ENCODE measurements at places on chromosomes 12 and 14.

GRCh38 chr12:6038160-6038559 lies 86.3 kb downstream of the VWF start:
- no peak overlapping the region for H3K4me3 ChIP-seq
- no peak overlapping the region for H3K27ac ChIP-seq
- H3K4me1 ChIP-seq = no peaks in the 10 kb centered on the region
- DNase-seq = peak; percentile 64
- no peaks in the 10 kb centered on the region for H3K27me3 ChIP-seq
- H3K36me3 ChIP-seq = no peaks in the 10 kb centered on the region

DNA sequence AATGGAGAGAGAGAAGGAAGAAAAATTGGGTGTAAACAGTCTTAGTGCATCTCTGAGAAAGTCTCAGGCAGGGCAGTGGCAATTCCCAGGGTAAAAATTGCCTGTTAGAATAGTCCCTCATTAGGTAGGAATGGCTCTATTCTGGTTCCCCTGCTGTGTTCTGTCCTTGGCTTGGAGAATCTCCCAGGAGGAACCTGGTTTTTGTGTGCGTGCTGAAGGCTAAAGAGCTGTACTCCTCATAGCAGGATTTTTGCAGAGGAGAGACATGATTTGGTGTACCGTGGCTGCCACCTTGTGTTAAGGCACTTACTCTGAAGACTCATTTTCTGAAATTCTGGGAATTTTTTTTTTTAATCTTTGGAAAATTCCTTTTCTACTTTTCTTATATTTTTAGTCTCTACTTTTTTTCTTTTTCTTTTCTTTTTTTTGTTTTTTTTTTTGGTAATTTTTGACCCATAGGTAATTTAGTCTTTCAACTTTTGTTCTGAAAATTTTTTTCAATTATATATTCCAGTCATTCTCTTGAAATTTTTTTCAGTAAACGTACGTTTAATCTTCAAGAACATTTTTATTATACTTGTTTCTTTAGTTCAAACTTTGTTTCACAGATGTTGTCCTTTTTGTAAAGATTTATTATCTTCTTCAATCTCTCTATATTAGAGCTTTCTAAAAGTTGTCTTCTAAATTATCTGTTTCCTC lies 63.8 kb downstream of the FBXO33 start:
- no peaks in the 10 kb centered on the region for H3K27me3 ChIP-seq
- H3K36me3 ChIP-seq = peaks cover 3% of the 10 kb centered on the region
- H3K4me1 ChIP-seq = no peaks in the 10 kb centered on the region

DNA sequence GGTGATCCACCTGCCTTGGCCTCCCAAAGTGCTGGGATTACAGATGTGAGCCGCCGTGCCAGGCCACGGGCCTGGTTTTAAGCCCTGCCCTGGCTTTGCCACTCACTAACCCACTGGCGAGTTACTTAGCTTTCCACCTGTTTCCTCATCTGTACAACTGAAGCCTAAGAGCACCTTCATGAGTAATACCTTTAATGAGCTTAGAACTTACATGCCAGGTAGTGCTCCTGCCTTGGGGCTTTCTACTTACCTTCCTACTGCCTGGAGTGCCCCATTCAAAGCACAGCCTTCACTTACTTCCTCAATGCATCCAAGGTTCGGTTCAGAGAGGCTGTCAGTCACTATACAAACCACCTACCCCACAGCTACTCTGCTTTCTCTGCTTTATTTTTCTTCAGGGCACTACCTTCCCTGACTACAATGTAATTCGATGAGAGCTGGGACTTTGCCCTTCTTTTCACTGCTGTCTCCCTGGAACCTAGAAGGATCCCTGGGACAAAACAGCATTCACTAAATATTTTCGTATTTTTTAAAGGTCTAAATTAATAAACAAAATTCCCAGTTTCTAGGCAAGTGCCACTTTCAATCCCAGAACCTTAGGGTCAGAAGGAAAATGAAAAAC lies 13.8 kb downstream of the ZCCHC8 start:
- H3K36me3 ChIP-seq = peaks cover 52% of the 10 kb centered on the region
- no peak overlapping the region for H3K4me3 ChIP-seq
- H3K27ac ChIP-seq = no peak overlapping the region
- H3K27me3 ChIP-seq = no peaks in the 10 kb centered on the region
- no peaks in the 10 kb centered on the region for H3K4me1 ChIP-seq

DNA sequence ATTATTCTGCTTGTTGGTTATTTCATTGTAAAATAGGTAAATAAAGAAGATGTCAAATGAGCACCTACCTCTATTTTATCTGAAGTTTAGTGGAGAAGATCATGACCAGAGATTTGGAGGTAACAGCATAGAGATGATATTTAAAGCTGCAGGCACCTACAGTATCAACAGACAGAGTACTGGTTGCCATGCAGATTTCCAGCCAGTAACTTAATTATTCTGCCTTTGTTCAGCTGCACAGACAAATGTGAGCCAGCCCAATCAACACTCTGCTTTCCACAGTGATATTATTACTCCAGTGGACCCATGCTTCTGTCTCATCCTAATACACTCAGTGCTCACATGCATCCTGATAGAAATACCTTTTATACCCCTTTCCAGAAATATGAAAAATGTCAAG lies 348.5 kb upstream of the RGS6 start:
- no peaks in the 10 kb centered on the region for H3K27me3 ChIP-seq
- H3K4me1 ChIP-seq = peaks cover 35% of the 10 kb centered on the region
- H3K36me3 ChIP-seq = no peaks in the 10 kb centered on the region
- no peak for DNase-seq
- H3K27ac ChIP-seq = no peak overlapping the region
- no peak overlapping the region for H3K4me3 ChIP-seq

DNA sequence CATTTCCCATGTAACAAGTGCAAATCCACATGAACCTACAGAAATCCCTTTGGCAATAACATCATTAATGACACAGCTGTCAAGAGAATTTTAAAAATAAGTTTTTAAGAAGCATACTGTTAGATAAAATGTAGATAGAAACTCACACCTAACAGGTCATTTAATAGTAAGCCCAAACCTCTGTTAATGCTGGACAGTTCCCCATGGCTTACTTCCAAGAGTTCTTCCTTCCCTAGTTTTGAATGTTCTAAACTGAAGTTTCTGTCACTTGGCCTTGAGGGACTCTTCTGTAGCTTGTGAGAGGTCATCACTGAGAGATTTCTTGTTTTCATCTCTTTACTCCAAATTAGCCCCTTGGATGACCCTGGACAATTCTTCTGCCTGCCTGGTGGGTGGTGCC lies 22.7 kb downstream of the OTX2 start:
- no peaks in the 10 kb centered on the region for H3K36me3 ChIP-seq
- no peaks in the 10 kb centered on the region for H3K4me1 ChIP-seq
- H3K4me3 ChIP-seq = no peak overlapping the region
- no peaks in the 10 kb centered on the region for H3K27me3 ChIP-seq
- no peak overlapping the region for H3K27ac ChIP-seq
- no peak for DNase-seq

DNA sequence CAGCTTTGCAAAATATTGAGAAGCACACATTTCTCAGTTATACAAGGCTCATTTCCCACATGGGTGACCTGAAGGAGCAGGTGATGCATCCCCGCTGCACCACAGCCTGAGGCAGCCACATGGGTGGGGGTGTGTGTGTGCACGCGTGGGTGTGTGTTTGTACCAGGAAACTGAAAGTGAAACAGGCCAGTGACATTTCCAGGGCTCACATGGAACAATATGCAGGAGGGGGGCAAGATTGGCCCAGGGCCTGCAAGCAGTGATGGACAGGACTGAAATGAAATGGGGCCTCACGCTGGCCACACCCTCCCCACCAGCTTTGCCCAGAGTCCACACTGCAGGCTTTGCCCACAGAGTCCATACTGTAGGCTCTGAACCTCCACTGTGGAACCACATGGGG lies 154.2 kb upstream of the PARP11 start:
- peaks cover 13% of the 10 kb centered on the region for H3K4me1 ChIP-seq
- H3K36me3 ChIP-seq = no peaks in the 10 kb centered on the region
- H3K4me3 ChIP-seq = no peak overlapping the region
- no peaks in the 10 kb centered on the region for H3K27me3 ChIP-seq

DNA sequence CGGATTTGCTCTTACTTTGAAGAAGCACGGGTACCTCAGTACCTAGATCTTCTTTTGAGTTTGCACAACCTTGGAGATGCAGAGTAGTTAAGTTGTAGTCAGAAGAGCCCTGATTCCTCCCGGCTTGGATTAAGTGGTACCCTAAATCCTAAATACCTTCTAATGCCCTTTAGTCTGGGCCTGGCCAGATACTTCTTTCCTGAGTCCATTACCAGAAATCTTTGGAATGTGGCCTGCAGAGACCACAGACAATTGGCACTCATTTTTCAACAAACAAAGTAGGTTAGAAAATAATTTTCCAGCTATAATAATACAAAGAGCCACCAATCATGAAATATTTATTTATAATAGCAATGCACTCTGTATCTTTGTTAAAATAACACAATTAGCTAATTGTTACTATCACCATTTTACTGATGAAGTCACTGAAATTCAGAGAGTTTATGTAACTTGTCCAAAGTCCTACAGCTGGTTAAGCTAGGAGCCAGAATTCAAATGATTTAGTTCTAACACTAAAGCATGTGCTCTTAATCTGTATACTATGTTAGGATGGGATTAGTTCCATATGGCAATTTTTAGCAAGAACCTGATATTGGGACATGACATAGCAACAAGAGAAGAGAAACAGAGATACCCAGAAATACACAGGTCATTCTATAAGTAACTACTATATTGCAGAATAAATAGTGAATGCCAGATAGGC lies 132.1 kb upstream of the PDZRN4 start:
- H3K27ac ChIP-seq = no peak overlapping the region
- peaks cover 22% of the 10 kb centered on the region for H3K4me1 ChIP-seq
- no peak overlapping the region for H3K4me3 ChIP-seq
- no peaks in the 10 kb centered on the region for H3K36me3 ChIP-seq
- DNase-seq = no peak

Measured in sigmoid colon (tissue), 7 donors.